Astrocyte of the spinal cord (primary cell): ENCODE measurements at places on chromosomes 16 and 17.

GRCh38 chr17:56737421-56738161, 96.1 kb downstream of the C17orf67 start:
- peak; percentile 92 for DNase-seq

- no peak for DNase-seq
These were observed 40.6 kb upstream of the PITPNM3 start for GRCh38 chr17:6596941-6597340.

GRCh38 chr17:30228011-30228410, 7.5 kb downstream of the SLC6A4 start:
- peak; percentile 38 for DNase-seq

- DNase-seq = peak; percentile 21
These were observed 864.0 kb downstream of the KCNJ2 start for GRCh38 chr17:71033336-71033735.

GRCh38 chr16:84985079-84986065, 26.0 kb downstream of the ZDHHC7 start:
- peak; percentile 88 for DNase-seq

DNA sequence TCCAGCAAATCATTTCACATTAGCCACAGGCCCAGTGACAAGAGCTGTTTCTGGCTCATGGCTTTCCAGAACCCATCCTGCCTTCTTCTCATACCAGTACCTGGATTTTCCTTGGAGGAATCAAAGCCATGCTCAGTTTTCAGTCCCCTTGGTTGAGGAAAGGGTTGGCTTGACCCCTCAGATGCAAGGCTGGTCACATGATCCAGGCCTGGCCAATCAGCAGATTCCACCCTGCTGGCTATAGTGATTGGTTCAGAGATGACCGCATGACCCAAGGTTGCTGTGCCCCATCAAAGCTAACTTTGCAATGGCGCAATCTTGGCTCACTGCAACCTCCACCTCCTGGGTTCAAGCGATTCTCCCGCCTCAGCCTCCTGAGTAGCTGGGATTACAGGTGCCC, 45.0 kb downstream of the MMP15 start:
- no peak for DNase-seq

GRCh38 chr16:7218936-7219335, 113.7 kb upstream of the RBFOX1 start:
- no peak for DNase-seq

- no peak for DNase-seq
These were observed 428.8 kb downstream of the WWOX start for GRCh38 chr16:78528265-78528664.

DNA sequence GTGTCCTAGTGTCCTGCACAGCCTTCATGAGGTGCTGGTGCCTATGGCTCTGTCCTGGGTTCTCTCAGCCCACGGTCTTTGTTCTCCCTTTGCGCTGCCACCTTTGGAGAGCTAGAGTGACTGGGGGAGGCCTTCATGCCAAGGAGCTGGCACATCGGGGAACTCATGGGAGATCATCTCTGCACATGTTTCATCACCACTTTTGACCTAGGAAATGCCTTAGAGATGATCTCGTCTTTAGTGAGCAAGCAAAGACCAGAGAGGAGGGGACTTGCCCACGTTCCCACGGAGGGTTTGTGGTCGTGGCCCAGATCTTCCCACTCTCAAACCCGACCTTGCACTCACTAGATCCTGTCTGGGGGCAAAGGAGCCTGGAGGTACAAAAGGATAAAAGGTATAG, 23.5 kb downstream of the TBX4 start:
- no peak for DNase-seq

DNA sequence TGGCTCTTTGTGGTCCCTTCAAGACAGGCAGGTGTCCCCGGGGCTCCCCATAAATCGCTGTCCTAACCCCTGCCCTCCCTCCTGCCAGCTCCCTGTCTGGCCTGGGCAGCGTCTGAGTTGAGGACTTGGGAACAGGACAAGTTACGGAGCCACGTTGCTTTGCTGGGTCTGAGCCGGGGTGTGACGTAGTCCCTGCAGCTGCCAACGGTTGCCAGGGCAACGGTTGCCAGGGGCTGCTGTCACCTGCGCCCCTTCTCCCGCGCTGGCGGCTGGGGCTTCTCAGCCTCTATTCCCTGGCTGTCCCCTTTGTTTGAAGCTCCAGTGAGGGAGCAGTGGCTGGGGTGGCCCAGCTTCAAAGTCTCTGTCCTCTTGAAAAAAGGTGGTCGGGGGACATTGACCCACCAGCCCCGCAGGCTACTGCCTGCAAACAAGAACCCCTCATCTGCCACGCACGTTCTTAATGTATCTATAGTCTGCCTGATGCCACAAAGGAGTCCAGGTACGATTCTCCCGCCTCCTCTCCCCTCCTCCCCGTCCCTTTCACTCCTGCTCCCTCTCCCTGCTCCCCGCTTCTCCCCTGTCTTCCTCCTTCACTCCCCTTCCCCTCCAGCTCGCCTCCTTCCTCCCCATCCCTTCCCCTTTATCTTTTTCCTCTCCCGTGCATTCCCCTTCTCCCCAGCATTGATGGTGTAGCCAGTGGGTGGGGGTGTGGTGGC, 10.9 kb downstream of the ADGRG1 start:
- peak; percentile 36 for DNase-seq

- DNase-seq = no peak
These were observed 216.4 kb upstream of the DYNLRB2 start for GRCh38 chr16:80324371-80324770.

GRCh38 chr16:65319621-65320231, 197.9 kb upstream of the CDH11 start:
- no peak for DNase-seq

DNA sequence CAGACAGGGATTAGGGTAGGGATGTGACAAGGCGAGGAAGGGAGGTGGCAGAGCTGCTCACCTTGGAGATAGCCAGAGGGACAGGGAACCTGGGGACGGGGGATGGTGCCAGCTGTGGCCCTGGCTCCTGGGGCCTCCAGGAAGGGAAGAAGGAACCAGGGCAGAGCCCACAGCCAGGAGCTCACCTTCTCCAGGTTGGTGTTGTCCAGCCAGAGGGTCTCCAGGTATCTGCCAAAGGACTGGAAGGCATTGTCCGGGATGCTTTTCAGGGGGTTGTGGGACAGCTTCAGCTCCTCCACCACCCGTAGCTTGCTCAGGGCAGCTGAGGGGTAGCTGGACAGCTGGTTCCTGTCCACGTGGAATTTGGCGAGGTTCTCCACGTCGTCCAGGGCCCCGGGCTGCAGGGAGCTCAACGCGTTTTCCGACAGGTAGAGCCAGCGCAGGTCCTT, 801 bp downstream of the CHAD start:
- no peak for DNase-seq

GRCh38 chr16:68251832-68252231, 6.7 kb downstream of the PLA2G15 start:
- no peak for DNase-seq

GRCh38 chr16:55061126-55061525, 130.5 kb downstream of the IRX5 start:
- DNase-seq = no peak

DNA sequence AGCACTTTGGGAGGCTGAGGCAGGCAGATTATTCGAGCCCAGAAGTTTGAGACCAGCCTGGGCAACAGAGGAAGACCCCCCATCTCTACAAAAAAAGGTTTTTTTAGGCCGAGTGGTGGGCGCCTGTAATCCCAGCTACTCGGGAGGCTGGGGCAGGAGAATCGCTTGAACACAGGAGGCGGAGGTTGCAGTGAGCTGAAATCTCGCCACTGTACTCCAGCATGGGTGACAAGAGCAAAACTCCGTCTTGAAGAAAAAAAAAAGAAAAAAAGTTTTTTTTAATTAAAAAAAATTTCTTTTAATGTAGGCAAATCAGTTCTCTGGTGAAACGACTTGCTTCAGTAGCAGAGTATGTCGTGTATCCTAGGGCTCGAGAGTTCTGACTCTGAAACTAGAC, 10.9 kb downstream of the HSD3B7 start:
- DNase-seq = no peak

DNA sequence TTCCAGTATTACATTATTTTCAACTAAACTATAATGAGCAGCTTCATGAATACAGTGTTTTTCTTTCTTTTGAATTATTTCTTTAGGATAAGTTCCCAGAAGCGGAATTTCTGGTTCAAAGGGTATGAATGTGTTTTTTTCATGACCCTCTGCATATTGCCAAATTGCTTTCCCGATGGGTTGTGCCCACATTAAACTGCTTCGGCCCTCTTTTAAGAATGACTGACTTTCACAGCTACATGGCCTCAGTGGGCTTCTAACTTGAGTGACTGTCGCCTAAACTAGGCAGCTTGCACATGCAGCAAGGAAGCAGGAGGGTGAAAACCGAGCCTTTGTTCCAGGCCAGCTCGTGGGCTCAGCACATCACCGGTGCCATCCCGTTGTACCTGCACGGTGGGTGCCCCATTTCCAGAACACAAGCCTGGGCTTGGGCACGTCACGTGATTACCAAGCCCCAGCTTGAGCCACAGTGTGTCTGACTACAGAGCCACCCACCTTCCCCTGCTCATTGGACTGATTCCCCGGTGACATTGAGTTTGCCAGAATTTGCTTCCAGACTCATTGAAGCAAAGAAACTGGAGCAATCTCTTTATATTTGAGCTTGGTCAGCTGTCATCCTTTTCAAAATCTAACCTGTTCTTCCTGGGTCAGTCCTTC, 112.8 kb downstream of the CLEC16A start:
- DNase-seq = no peak

DNA sequence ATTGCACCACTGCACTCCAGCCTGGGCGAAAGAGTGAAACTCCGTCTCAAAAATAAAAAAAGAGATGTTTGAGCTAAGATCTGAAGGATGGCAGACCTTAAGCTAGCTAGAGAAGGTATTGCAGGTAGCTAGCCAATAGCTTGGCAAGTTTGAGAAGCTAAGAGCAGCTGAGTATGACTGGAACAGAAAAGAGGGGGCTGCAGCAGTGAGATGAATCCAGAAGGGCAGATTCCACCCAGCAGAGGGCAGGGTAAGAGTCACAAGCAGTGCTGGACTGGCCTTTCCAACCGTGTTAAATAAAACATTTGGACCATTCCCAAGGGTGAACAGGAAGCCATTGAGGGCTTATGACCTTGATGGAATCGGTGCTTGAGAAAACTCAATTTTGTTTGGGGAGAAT, 5.7 kb upstream of the PHAF1 start:
- DNase-seq = peak; percentile 37

DNA sequence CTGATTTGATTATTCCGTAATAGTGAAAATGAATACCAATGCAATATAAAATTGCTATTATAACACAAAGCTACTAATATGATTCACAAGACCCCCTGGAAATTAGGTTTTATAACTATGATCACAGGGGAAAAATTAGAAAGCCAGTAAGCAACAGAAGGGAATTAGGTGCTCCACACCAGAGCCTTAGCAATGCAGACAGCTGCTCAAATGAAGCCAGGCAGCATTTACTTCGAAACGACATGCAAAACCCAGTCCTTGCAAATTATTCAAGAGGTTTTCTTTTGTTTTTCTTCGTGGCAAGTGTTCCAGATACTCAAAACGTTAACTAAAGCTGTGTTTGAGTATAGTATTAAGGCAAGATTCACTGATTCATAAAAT, 47.9 kb downstream of the TOX3 start:
- DNase-seq = no peak

GRCh38 chr17:48123111-48123510, 15.5 kb downstream of the SNX11 start:
- no peak for DNase-seq

DNA sequence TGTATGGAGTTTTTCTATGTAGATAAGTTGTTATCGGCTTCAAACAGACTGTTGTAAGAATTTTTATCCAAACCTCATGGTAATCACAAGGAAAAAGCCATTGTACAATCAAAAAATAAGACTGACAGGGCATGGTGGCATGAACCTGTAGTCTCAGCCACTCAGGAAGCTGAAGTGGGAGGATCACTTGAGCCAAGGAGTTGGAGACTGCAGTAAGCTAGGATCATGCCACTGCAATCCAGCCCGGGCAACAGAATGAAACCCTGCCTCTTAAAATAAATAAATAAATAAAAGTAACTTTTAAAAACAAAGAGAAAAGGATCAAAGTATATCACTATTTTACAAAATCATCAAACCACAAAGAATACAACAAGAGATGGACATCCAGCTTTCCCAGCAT, 14.4 kb downstream of the OR1A1 start:
- DNase-seq = no peak

- DNase-seq = no peak
These were observed 29.7 kb upstream of the WSB1 start for GRCh38 chr17:27264068-27264812.

DNA sequence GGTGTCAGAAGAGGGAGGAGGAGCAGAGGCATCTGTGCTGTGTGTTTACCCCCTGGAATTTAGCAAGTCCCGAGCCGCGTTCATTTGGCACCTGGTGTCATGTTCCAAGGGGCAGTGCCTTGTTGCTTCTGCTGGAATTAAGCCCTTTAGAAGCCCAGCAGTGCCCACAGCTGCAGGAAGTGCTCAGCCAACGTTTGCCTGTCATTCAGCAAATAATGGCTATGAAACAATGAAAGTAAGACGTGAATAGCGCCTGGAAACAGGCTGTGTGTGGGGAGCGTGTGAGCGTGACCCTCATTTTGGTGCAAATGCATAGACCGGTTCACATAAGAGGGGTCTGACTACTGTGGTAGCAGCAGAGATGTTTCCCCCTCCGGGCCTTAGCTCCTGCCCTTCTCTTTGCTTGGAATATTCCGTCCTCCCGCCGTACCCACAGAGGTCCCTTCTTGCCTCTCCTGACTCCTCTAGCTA, 5.8 kb upstream of the ATP2C2 start:
- DNase-seq = no peak

DNA sequence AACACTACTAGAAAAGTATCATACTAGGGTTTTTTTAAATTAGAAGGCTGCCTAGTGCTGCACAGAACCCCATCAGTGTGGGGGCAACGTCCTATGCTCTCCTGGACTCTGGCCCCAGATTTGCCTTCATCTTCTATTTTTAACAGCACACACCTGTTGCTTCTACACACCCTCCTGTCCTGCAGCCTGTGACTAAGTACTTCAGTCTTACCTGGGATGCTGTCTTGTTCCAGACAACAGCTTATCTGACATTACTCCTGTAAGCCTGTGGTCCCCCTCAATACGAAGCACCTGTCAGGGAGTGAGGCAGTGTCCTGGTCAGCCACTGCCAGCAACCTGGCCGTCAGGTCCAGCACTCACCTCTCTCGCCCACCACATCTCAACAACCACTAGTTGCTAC, 247.6 kb upstream of the PSMD7 start:
- no peak for DNase-seq

GRCh38 chr17:39765766-39766165, 28.0 kb downstream of the GRB7 start:
- no peak for DNase-seq

- no peak for DNase-seq
These were observed 25.4 kb downstream of the CCR7 start for GRCh38 chr17:40539711-40540411.

GRCh38 chr17:57818066-57818465, 31.8 kb downstream of the MRPS23 start:
- no peak for DNase-seq

GRCh38 chr16:2237493-2238149, 1.4 kb downstream of the DNASE1L2 start:
- DNase-seq = no peak
